ENCODE measurements at places on chromosomes 12 and 14.

- DNase-seq: no peak
These were observed 296.8 kb downstream of the SYT1 start for GRCh38 chr12:79161249-79161934.

- peak; percentile 9 for DNase-seq
These were observed 80.9 kb downstream of the SLC41A2 start for GRCh38 chr12:104877103-104877705.

DNA sequence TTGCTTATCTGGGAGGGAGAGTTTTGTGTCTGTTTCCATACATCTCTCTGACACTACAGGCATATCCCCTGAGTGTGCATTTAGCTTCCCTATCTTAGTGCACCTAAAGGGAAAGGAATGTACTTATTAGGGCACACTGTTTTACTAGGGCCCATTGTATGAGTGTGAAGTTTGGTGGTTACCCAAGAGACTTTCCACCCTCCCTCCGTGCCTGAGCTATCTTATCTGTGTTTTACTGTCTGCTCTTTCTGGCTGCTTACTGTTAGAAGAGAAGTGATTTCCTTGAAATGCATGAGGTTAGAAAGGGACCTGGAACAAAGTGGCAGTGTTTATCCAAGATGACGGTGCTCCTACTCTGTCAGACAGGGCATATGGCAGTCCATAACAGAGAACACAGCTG lies 8.5 kb upstream of the SVOP start:
- DNase-seq: no peak

- no peak for DNase-seq
These were observed 7.2 kb upstream of the ENDOU start for GRCh38 chr12:47732504-47732903.

- DNase-seq: no peak
These were observed 374.1 kb downstream of the ADGRD1 start for GRCh38 chr12:131327521-131328488.

DNA sequence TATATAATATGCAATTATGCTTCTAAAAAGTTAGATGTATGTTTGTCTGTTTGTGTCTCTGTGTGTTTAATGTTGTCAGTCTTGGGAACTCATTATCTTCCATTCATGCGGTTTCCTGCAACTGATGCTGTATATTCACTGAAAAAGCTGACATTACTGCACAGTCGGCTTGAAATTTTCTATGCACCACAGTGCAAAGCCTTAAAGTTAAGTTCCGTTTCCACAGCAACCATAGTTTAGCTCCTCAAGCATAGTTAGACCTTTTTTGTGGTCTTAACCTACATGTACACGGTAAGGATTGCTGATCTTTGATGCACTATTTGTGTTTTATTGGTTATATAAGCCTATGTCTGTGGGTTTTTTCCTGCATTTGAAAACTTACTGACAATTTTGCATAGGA lies 309.4 kb downstream of the KCNC2 start:
- no peak for DNase-seq

DNA sequence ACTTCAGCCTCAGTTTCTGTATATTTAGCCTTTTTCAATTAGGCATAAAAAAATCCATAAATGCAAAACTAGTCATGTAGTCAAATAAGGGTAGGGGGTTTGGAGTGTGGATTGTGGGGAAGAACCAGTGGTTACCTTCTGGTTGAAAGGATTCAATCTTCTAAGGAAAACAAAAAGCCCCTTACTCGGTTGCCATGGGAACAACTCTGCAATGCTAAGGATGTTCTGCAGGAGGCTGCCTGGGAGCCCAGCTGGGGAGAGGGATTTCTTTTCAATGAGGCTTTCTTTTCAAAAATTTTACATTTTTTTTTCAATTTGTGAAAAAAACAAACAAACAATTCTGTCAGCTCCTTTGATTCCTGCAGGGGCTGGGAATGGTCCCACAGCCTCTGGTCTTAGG lies 67.2 kb downstream of the SLC8A3 start:
- no peak for DNase-seq

DNA sequence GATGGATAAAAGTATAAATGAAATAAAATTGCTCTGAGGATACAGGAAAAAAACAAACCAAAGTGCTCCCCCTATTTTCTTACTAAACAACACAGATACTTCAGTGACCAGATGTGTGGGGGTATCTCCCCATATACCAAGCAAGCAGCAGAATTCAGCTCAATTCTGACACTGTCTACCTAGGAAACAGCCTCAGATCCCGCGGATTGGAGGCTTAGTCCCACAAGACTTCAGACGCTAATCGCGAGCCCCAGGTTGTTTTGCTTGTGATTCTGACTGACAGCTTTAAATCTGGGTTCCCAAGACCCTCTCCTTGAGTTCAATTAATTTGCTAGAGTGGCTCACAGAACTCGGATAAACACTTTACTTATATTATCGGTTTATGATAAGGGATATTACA lies 17.3 kb downstream of the NFKBIA start:
- no peak for DNase-seq

Data from AG04449 (cell line).